ENCODE measurements at places on chromosomes 11 and 22. TPM values are rescaled to one million over a fixed set of nuclear protein-coding genes. Genes with fewer than 3 reads are reported as not detected.

The KRTAP5-8 gene
- not detected for total RNA-seq

The AP2A2 gene
- 25.9 TPM for total RNA-seq

The TBX10 gene
- not detected for total RNA-seq

The HTR3A gene
- not detected for total RNA-seq

The B3GAT1 gene
- not detected for total RNA-seq

Data from aortic smooth muscle cell (primary cell).